ENCODE measurements at places on chromosomes 11 and 22. TPM values are rescaled to one million over a fixed set of nuclear protein-coding genes. Genes with fewer than 3 reads are reported as not detected.

GRCh38 chr22:40920526-40920925, 30.7 kb upstream of the RBX1 start:
- DNase-seq: no peak

GRCh38 chr11:2211113-2211971, 39.7 kb upstream of the TH start:
- no peak for DNase-seq

TRPM5 gene
- total RNA-seq: not detected

LDLRAD3 gene
- total RNA-seq: 10.8 TPM

MMP13 gene
- total RNA-seq: not detected

YAP1 gene
- total RNA-seq: 158 TPM

GRCh38 chr11:44315947-44316658, 6.2 kb upstream of the ALX4 start:
- no peak for DNase-seq

GRCh38 chr11:19342036-19342435, 101.3 kb upstream of the E2F8 start:
- DNase-seq: no peak

DNA sequence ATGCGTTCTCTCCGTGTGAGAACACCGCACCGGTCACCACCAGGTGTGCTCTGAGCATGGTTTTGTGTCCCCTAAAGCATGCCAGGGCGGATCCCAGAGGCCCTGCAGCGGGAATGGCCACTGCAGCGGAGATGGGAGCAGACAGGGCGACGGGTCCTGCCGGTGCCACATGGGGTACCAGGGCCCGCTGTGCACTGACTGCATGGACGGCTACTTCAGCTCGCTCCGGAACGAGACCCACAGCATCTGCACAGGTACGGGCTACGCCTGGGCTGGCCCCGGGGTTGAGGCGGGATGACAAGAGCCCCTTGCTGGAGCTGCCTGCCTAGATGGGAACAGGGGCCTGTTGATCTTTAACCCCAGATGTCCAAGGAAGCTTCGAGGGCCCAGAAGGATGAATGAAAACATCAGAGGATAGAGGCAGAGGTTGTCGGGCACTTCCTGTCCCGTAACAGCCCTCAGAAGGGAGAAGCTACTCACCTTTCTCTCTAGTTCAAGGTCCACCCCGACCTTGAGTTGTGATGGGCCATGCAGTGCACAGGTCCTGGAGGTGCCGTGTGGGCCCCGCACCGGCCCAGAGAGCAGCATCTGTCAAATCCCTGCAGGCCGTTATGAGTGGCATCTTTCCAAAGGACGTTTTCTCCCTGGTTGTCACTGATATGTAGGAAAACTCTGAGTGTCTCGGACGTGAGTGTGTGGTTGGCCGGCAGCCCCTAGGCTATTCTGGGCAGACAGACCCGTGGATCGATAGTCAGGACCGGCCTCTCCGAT, 3.3 kb downstream of the CRELD2 start:
- no peak for DNase-seq

DNA sequence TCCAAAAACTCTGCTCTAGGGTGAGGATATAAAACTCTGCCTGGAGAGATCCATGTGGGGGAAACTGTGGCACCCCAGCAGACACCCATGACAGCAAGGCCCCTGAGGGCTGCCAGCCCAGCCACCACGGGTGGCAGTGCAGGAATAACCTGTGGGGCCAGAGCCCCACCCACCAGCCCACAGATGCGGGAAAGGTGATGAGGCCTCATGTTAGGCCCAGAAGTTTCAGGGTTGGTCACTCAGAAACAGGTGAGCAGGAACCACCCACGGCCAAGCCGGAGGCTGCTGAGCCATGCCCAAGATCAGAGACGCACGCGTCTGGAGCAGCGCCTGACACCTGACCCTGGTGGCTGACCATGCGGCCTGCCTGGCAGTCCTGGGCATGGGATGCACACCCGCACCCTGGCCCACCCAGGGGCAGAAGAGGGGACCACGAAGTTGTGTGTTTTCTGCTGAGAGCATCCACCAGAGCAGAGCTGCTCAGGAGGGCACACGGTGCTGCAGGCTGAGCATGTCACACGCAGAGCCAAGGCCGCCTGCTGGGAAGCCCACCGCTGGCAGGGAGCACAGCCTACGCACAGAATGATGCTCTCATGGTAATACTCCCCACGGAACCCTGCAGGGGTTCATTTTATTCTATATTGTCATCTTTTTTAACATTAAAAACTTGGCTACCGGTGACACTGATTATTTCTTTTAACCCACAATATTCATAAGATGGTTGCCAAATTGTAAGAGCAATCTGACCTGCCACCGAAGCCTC, 41.2 kb downstream of the DUSP8 start:
- DNase-seq: no peak

OR2AG2 gene
- 0.09 TPM for total RNA-seq

GRCh38 chr11:95456714-95457491, 225.9 kb upstream of the SESN3 start:
- DNase-seq: peak; percentile 41

GRCh38 chr22:32632512-32633315, 158.1 kb downstream of the FBXO7 start:
- no peak for DNase-seq

GRCh38 chr11:72242141-72242540, 1.8 kb downstream of the PHOX2A start:
- no peak for DNase-seq

- no peak for DNase-seq
Observed at GRCh38 chr11:99277281-99277680, 256.5 kb downstream of the CNTN5 start.

DNA sequence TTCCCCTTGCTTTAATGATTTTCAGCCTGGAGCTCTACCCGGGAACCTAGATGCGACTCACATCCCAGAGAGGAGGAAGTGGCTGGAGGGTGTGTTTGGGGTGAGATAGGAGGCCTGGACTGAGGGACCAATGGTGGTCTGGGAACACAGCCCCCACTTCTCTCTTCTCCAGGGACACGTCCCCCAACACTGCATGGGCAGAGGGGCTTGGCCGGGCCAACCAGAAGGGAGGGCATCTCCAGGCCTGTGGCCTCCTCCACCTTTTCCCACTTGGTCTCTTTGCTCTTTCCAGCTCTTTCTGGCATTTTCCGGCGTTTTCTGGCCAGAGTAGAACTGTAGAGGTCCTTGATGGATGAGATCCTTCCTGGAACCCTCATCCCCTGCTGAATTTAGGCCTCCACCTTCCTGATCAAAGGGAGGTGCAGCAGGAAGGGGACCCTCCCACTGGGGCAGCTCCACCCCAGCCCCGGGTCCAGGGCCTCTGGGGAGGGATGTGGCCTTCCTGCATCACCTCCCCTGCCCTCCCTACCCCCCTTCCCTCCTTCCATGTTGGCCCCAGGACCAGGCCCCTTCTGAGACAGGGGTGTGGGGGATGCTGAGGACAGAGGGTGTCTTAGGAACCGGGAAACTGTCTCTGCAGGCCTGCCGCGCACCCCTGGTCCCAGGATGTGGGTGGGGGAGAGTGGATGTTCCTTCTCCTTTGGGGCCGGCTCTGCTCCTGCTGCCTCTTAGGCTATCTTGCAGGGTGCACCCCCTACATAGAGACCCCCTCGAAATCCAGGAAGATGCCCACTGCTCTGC, 24.4 kb downstream of the MRGPRG start:
- DNase-seq: no peak

GRCh38 chr22:24803064-24803542, 2.9 kb upstream of the SGSM1 start:
- peak; percentile 40 for DNase-seq

DNA sequence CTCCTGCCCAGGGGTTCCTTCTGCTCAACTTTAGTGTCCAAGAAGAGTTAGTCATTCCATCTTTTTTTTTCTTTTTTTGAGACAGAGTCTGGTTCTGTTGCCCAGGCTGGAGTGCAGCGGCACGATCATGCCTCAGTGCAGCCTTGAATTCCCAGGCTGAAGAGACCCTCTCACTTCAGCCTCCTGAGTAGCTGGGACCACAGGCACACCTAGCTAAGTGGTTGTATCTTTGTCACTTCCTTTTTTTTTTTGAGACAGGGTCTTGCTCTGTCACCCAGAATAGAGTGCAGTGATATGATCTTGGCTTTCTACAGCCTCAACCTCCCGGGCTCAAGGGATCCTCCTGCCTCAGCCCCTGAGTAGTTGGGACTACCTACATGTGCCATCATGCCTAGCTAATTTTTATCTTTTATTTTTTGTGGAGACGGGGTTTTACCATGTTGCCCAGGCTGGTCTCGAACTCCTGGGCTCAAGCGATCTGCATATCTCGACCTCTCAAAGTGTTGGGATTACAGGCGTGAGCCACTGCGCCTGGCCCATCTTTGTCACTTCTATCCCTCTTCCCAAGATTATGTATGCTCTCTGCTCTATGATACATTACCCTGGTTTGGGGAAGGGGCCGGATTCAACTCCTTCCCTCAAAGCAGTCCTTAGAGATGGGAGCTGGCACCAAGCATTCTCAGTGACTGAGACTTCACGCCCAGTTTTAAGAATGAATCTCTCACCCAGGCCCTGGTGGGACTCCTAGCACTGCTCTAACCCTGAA, 10.0 kb downstream of the SSH3 start:
- DNase-seq: no peak

GRCh38 chr22:38017272-38017920, 33.0 kb upstream of the SOX10 start:
- DNase-seq: peak; percentile 69

MRGPRX3 gene
- not detected for total RNA-seq

CHADL gene
- 0.99 TPM for total RNA-seq

GLB1L2 gene
- not detected for total RNA-seq

DNA sequence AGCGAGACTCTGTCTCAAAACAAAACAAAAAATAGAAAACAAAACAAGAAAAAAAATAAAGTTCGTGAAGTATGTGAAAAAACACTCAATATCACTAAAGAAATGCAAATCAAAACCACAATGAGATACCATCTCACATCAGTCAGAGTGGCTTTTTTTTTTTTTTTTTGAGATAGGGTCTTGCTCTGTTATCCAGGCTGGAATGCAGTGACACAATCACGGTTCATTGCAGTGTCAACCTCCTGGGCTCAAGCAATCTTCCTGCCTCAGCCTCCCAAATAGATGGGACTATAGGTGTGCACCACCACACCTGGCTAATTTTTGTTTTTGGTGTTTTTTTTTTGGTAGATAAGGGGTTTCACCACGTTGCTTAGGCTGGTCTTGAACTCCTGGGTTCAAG, 37.5 kb downstream of the ATG16L2 start:
- no peak for DNase-seq

IGLL1 gene
- not detected for total RNA-seq

- DNase-seq: no peak
Observed at GRCh38 chr22:36942556-36942955, 29.1 kb downstream of the CSF2RB start.

GRCh38 chr22:44710474-44711240, 8.7 kb downstream of the PRR5 start:
- DNase-seq: no peak

- no peak for DNase-seq
Observed at GRCh38 chr22:29332886-29333496, 17.5 kb upstream of the RASL10A start.

OVOL1 gene
- not detected for total RNA-seq

GPR83 gene
- not detected for total RNA-seq

All from fibroblast of the aortic adventitia (primary cell).